ENCODE measurements at places on chromosomes 3 and 15. TPM values are rescaled to one million over a fixed set of nuclear protein-coding genes. Genes with fewer than 3 reads are reported as not detected.

TIGIT gene
- polyA plus RNA-seq: 6.1 TPM

ABTB1 gene
- 138 TPM for polyA plus RNA-seq

TRPM1 gene
- 0.42 TPM for polyA plus RNA-seq

CYP1A2 gene
- polyA plus RNA-seq: not detected

DNA sequence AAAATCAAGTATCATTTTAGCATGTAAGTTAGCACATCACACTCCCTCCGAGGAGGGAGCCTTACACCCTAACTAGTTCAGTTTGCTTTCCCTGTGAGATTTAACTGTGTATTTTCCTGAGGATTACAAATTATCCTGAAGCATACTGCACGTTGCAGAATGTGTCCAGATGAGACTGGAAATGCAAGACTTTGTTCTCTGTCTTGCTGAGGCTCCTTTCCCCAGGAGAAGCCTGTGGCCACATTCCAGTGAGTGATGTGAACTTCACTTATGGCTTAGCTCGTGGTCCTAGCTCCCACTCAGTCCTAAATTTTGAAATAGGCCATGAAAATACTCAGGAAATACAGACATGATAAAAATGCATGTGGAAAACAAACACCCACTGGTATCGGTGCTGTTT is 23.7 kb downstream of the PDZRN3 start:
- DNase-seq: no peak

GRCh38 chr15:63858881-63859280 is 25.1 kb upstream of the HERC1 start:
- DNase-seq: no peak

DNA sequence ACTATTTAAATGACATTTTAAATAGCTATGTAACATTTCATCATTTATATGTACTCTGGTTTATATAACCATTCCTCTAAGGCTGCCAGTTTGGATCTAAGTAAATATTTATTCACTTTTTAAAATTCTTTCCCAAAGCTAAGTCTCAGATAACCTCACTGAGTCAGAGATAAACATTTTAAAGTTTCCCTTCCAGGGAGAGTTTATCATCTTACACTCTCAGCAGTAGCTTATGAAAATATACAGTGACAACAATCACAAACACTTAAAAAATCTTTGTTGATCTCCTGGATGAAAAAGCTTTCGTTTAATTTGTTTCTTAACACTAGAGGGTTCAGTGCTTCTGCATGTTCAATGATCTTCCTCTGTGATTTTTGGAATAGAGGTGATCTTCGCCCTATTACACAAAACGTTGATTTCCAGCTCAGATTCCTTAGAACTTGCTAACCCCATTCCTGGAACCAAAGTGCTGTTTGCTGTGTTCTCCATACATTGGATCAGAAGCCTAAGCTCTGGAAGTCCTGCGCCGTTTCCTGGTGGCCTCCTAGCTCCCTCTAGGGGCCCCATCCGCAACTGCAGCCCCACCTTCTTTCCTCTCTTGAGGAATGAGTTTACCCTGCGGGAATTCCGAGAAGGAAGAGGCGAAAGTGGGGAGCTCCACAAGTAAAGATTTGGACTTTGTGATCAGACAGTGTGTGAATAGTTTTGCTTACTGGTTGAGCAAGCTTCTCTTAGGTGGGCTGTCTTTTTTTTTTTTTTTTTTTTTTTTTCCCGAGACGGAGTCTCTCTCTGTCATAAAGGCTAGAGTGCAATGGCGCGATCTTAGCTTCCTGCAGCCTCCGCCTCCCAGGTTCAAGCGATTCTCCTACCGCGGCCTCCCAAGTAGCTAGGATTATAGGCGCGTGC is 29.3 kb upstream of the SACM1L start:
- DNase-seq: peak; percentile 82

- DNase-seq: peak; percentile 91
These were observed 1.4 kb downstream of the IGF1R start for GRCh38 chr15:98649472-98650416.

DNA sequence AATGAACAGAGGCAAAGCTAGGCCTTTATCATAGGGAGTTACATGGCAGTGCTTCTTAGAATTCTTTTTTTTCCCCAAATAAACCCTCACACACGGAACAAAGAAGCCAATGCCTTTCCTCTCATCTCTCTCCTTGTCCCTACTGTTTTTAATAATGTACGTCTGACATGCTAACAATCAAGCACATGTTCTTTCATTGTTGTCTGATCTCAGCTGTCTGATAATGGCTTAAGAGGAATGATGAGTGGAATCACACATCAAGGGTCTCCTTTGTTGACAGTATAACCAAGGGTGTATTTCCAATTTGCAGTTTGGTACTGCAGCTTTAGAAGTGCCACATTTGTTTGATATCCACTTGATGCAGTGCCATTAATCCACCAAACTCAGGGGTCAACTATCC is 34.8 kb upstream of the EPHA3 start:
- no peak for DNase-seq

GRCh38 chr3:8530581-8530980 is 29.0 kb downstream of the LMCD1 start:
- DNase-seq: no peak

DNA sequence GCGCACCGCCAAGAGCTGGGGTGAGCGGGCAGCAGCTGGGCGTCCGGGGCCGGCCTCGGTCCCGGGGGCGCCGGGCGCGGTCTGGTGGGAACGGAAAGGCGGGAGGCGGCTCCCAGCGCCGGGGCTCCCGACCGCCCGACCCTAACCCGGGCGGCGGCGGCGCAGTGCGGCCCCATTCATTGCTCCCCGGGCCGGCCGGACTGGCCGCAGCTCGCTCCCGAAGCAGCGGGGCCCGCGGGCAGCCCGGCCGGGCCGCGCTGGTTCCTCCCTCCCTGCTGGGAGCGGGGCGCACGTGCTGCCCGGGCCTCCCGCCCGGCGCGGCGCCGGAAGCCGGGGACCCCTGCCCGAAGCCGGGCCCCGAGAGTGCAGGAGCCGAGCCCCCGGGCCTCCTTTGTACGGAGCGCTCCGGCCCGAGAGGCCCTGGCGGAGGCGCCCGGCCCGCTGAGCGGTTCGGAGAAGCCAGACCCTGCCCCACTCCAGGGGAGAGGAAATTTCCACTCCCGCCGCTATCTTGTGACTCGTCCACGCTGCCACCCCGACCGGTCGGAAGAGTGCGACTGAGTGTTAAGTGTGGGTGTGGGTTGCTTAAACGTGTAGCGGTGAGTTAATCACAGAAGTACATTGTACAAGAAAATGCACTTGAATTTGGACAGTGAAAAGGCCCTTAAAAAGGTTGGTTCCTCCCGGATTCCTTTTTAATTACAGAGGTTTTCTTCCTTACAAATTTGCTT is 613 bp downstream of the ATP1B3 start:
- peak; percentile 89 for DNase-seq

DNA sequence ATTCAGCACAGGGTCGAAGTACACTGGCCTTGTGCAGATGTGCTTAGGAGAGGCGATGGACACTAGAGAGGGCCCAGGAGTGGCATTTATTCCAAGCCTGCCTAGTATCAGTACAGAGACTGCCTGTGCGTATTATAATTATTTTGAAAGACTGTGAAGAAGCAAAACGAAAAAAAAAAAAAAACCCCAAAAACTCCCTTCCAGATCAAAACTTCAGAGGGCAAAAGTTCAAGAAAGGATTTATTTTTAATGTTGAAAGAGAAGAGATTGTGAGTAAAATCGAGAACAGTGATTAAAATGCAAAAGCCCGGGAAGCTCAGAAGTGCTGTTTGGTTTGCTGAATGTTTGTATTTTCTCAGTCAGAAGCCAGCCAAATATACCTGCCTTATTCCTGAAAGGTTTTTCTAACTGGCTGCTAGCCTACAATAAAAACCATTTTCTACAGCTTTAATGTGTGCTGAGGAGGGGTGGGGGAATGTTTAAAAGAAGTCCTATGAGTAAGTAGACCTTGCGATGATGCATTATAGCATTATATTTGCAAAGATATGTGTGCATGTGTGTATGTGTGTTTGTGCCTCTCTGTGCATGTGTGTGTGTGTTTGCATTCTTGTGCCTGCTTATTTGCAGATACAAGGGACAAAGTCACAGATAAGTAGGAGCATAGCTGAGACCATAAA is 19.3 kb upstream of the LZTFL1 start:
- no peak for DNase-seq

- no peak for DNase-seq
These were observed 30.4 kb downstream of the HAPLN3 start for GRCh38 chr15:88864861-88865497.

GRCh38 chr15:32723171-32723948 is 5.6 kb downstream of the GREM1 start:
- DNase-seq: no peak

GRCh38 chr3:13047296-13048165 is 25.7 kb downstream of the IQSEC1 start:
- DNase-seq: no peak

GRCh38 chr3:156513619-156514018 is 41.3 kb downstream of the SSR3 start:
- no peak for DNase-seq

Measured in spleen (tissue), 13 donors.